ENCODE measurements at places on chromosomes 6 and 20. TPM values are rescaled to one million over a fixed set of nuclear protein-coding genes. Genes with fewer than 3 reads are reported as not detected.

DNA sequence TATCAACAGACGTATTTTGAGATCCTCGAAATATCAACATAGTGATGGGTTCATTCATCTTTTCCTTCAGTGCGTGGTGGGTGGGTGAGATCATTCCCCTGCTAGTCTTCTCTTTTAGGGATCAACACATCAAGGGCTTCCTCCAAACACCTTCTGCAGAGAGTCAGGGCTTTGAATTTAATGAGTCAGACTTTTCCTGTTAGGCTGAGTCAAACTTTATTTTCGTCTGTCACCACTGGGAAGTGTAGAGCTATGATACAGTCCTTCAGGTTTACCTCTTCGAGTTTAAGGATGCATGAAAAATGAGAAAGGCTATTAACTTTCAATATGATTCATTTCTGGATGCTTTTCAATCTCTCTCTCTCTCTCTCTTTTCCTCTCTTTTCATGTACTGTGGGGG, 189.1 kb downstream of the BMP2 start:
- H3K27ac ChIP-seq, result no peak overlapping the region
- H3K4me3 ChIP-seq, result no peak overlapping the region
- DNase-seq, result no peak

GRCh38 chr6:142597836-142598235, 296.0 kb downstream of the ADGRG6 start:
- no peak overlapping the region for H3K4me3 ChIP-seq
- no peak overlapping the region for H3K27ac ChIP-seq
- no peak for DNase-seq
- no peaks in the 10 kb centered on the region for H3K36me3 ChIP-seq

DNA sequence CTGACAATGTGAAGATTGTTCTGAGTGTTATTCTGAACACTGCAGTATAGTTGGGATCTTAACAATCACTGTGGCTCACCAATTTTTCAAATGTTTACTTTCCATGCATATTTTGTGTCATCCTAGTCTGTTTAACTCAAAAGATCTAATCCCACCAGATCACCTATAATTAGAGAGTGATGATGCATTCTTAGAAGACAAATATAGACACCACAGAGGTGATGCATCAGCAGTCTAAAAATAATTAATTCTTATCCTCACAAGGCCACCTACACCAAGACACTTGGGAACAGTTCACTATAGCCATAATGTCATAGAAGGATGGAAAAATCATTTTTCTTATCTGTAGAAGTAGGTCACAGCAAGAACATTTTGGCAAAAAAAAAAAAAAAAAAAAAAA, 154.8 kb downstream of the UBE3D start:
- no peaks in the 10 kb centered on the region for H3K4me1 ChIP-seq
- no peaks in the 10 kb centered on the region for H3K36me3 ChIP-seq
- no peak overlapping the region for H3K27ac ChIP-seq
- DNase-seq, result no peak
- H3K4me3 ChIP-seq, result no peak overlapping the region
- H3K27me3 ChIP-seq, result no peaks in the 10 kb centered on the region

- H3K4me1 ChIP-seq, result no peaks in the 10 kb centered on the region
- no peak overlapping the region for H3K27ac ChIP-seq
- peaks cover 1% of the 10 kb centered on the region for H3K36me3 ChIP-seq
- DNase-seq, result no peak
Observed at GRCh38 chr6:34381081-34381480, 11.4 kb downstream of the NUDT3 start.

- H3K27me3 ChIP-seq, result no peaks in the 10 kb centered on the region
- no peaks in the 10 kb centered on the region for H3K36me3 ChIP-seq
- DNase-seq, result no peak
Observed at GRCh38 chr6:116450769-116451740, 10.1 kb upstream of the CALHM6 start.

DNA sequence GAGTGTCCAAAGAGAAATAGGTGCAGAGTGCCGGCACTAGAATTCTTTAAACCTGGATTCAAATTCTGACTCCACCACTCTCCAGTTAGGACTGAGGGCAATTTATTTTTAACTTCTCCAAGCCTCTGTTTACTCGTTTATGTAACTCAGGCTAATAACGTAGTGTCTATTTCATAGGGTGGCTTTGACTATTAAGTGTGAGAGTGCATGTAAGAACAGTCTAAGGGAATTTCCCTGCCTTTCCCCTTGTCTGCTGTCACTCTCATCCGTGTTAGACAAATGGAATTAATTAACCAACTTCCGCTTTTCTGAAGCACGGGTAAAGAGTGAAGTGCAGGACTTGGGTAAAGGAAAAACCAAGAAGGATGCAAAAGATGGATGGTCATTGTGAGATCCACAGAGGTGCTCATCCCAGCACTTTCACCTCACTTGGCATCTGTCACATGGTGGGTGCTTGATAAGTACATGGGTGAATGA, 4.1 kb upstream of the ZKSCAN8 start:
- DNase-seq, result no peak
- peak overlapping the region; percentile 88 for H3K4me3 ChIP-seq
- no peaks in the 10 kb centered on the region for H3K36me3 ChIP-seq

GRCh38 chr6:169862892-169863525, 111.6 kb downstream of the ERMARD start:
- H3K36me3 ChIP-seq, result no peaks in the 10 kb centered on the region
- H3K4me1 ChIP-seq, result no peaks in the 10 kb centered on the region
- H3K4me3 ChIP-seq, result no peak overlapping the region
- no peak overlapping the region for H3K27ac ChIP-seq
- no peak for DNase-seq

- H3K4me3 ChIP-seq, result no peak overlapping the region
- no peaks in the 10 kb centered on the region for H3K4me1 ChIP-seq
- no peaks in the 10 kb centered on the region for H3K36me3 ChIP-seq
- no peaks in the 10 kb centered on the region for H3K27me3 ChIP-seq
- H3K27ac ChIP-seq, result no peak overlapping the region
Observed at GRCh38 chr6:14635195-14635594, 517.6 kb downstream of the CD83 start.

The C20orf96 gene
- total RNA-seq, result 4.6 TPM

The TMEM244 gene
- total RNA-seq, result not detected

GRCh38 chr20:24677626-24678315, 208.3 kb downstream of the SYNDIG1 start:
- no peak overlapping the region for H3K27ac ChIP-seq
- H3K4me1 ChIP-seq, result no peaks in the 10 kb centered on the region
- no peak for DNase-seq
- no peak overlapping the region for H3K4me3 ChIP-seq

The MOXD1 gene
- 1.0 TPM for total RNA-seq

- H3K27me3 ChIP-seq, result no peaks in the 10 kb centered on the region
- H3K4me1 ChIP-seq, result no peaks in the 10 kb centered on the region
- no peaks in the 10 kb centered on the region for H3K36me3 ChIP-seq
- H3K27ac ChIP-seq, result no peak overlapping the region
Observed at GRCh38 chr6:170222498-170223471, 68.1 kb downstream of the DLL1 start.

GRCh38 chr6:109381061-109381746, 1.1 kb downstream of the CD164 start:
- peak overlapping the region; percentile 75 for H3K4me3 ChIP-seq
- no peak for DNase-seq
- peak overlapping the region; percentile 64 for H3K27ac ChIP-seq

Data from aorta (tissue), 5 donors.